ENCODE measurements at places on chromosomes 4 and X. TPM values are rescaled to one million over a fixed set of nuclear protein-coding genes. Genes with fewer than 3 reads are reported as not detected.

- DNase-seq: no peak
Measured at GRCh38 chr4:115675719-115676118, 562.3 kb upstream of the NDST4 start.

Gene TAF7L
- polyA plus RNA-seq: 0.06 TPM

Gene ADGRG2
- polyA plus RNA-seq: 0.07 TPM

- no peak for DNase-seq
Measured at GRCh38 chr4:1593458-1593857, 90.7 kb downstream of the FAM53A start.

DNA sequence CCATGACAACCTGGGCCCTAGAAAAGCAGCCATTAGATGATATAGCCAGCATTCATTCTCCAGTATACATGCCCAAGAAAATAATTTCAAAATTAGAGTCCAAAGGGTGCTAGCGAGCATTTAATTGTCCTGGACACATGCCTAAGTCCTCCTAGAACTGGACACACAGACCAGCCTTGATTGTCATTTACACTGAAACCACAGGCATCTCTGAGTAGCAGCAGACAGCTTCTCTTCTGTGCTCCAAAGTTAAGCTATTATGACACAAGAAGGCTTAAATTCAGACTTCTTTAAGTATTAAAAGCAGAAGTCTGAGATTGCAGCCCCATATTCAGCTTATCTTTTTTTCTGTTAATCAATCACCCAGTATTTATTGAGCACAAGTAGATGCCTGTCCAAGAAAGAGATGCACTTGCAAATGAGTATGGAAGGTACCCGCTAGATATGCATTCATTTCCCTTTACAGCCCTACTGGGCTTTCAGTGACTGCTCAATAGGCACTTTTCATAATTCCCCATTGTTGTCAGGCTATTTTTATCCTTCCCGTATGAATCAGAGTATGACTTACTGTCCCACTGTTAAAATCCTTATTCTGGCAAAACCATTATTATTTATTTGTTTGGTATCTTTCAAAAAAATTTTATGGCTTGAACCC, 374.1 kb downstream of the FBXW7 start:
- no peak for DNase-seq

GRCh38 chr4:2930758-2931511, 32.3 kb downstream of the NOP14 start:
- DNase-seq: no peak

GRCh38 chr4:170281027-170281426, 191.3 kb upstream of the AADAT start:
- DNase-seq: no peak

DNA sequence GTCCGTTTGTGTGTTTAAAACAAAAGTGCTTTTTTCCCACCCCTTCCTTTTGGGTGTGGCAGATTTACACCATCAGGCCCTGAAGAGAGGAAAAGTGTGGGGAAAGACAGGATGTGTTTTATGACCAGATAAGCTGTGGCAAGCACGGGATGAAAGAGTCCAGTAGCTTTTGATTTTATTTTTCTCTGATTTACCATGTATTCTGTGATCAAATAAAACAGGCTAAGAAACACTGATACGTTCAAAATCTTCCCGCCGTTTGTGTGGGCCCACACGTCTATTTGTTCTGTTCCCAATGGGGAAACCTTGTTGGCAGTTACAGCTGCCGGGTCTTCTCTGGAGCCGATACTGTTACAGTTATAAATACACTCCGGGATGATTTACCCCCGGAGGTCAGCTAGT, 10.8 kb downstream of the LRP2BP start:
- no peak for DNase-seq

Gene FAT1
- 329 TPM for polyA plus RNA-seq

GRCh38 chr4:90415116-90415515, 287.9 kb downstream of the CCSER1 start:
- DNase-seq: no peak

Gene DMD
- polyA plus RNA-seq: 11.2 TPM

- DNase-seq: no peak
Measured at GRCh38 chr4:95505151-95505550, 43.6 kb downstream of the UNC5C start.

Gene BTK
- 0.42 TPM for polyA plus RNA-seq

Gene TCEAL3
- polyA plus RNA-seq: 28.1 TPM

GRCh38 chr4:56731857-56732256, 50.8 kb upstream of the HOPX start:
- DNase-seq: no peak

Measured in keratinocyte (primary cell).